ENCODE measurements at places on chromosomes 1 and 21. TPM values are rescaled to one million over a fixed set of nuclear protein-coding genes. Genes with fewer than 3 reads are reported as not detected.

GRCh38 chr1:156885880-156886355, 7.6 kb upstream of the PEAR1 start:
- no peak for DNase-seq

GRCh38 chr1:40769815-40770214, 13.8 kb upstream of the KCNQ4 start:
- no peak for DNase-seq

ANKRD65 gene
- 13.3 TPM for polyA plus RNA-seq

RAB29 gene
- 8.3 TPM for polyA plus RNA-seq

MCM3AP gene
- 35.9 TPM for polyA plus RNA-seq

GJA5 gene
- polyA plus RNA-seq, result 10.6 TPM
